CD4-positive, alpha-beta T cell treated with Interleukin-12 subunit alpha and Interleukin-12 subunit beta, for 1 hour (primary cell): ENCODE measurements at places on chromosomes 2 and 18.

DNA sequence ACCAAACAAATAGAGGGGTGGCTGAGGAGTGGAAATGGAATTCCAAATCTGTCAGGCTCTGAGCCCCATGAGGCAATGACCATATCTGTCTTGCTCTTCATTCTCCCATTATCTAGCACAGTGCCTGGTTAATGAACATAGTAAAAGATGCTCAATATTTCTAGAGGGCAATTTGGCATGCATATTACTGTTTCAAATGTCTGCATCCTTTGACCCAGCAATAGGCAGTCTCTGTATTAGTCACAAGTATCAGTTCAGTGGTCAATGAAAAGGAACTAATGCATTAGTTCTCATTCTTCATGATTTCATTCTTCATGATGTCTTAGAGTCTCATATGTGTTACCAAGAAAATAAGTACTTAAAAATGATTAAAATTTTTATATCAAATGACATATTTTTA is 28.4 kb upstream of the MALL start:
- DNase-seq = no peak

GRCh38 chr2:35114765-35115164 is 1240.8 kb upstream of the CRIM1 start:
- no peak for DNase-seq

GRCh38 chr2:58476556-58476955 is 235.4 kb upstream of the FANCL start:
- DNase-seq = no peak

DNA sequence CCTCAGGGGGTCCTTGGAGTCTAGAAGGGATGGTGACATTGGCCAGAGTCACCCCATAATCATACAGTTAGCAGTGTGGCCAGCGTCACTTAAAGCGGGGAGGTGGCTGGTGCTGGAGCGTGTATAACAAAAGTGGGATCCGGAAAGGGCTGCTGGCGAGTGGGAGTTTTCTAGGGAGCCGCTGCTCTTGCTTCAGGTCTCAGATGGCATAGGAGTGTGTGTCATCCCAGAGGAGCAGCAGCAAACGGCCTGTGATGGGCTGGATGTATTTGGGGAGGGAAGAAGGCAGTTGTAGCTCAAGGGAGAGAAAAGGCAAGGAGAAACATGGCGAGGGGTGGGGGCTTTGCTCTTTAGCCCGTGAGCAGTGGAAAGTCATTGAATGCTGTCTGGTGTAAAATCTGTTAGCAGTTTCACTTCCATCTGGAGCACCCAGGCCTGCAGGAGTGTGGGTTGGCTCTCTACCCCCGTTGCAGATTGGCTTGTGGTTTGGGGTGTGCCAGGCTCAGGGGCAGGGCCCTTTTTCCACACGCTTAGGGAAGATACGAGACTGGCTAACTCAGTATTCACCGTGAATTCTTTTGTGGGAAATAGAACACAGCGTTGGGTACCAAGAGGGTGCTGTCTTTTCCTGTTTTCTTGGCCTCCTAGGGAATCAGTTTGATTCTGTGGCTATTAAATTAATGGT is 120.5 kb downstream of the AGAP1 start:
- DNase-seq = no peak

- DNase-seq = no peak
These were observed 51.5 kb upstream of the B3GNT7 start for GRCh38 chr2:231343988-231344387.

DNA sequence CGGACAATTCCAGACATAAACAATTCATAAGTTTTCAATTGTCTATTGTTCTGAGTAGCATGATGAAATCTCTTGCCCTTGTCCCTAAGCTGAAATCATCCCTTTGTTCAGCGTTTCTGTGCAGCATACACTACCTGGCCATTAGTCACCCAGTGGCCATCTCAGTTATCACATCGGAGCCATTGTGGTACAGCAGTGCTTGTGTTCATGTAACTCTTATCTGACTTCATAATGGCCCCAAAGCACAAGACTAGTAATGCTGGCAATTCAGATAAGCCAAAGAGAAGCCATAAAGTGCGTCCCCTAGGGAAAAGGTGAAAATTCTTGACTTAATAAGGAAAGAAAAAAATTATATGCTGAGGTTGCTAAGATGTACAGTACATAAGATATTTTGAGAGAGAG is 127.2 kb downstream of the FHOD3 start:
- DNase-seq = no peak

GRCh38 chr2:174444761-174445160 is 42.1 kb downstream of the GPR155 start:
- no peak for DNase-seq

- no peak for DNase-seq
These were observed 9.4 kb downstream of the DYSF start for GRCh38 chr2:71462641-71463341.

DNA sequence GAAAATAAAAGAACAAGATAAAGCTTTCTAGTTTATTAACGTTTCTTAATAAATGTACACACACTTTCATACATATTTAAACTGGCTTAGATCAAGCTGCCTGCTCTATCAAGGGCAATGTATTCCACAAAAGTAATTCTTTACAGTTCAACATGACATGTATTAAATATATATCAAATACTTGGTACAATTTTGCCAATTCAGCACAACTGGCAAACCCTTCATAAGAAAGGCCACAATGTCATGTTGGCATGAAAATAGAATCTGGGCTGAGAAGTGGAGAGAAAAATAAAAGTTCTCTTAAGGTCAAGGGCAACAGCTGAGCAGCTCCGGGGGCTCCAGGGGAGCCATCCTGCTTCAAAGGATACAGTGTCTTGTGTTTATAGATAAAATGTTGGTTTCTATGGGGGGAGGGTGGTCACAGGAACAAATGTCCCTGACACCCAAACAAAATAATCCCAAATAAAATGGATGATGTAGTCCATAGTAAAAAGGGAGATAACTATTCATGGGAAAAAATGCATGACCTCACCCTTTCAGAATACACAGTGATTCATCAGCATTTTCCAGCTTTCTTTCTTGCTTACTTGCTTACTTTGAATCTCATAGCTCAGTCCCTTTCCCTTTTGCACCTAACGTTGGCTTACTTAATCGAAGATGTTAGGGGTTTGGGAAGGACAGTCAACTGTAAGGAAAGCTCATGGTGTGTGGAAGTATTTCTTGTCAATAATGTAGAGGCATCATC is 494.9 kb downstream of the NYAP2 start:
- no peak for DNase-seq

- no peak for DNase-seq
These were observed 294.2 kb downstream of the NDUFA10 start for GRCh38 chr2:239730897-239731296.

DNA sequence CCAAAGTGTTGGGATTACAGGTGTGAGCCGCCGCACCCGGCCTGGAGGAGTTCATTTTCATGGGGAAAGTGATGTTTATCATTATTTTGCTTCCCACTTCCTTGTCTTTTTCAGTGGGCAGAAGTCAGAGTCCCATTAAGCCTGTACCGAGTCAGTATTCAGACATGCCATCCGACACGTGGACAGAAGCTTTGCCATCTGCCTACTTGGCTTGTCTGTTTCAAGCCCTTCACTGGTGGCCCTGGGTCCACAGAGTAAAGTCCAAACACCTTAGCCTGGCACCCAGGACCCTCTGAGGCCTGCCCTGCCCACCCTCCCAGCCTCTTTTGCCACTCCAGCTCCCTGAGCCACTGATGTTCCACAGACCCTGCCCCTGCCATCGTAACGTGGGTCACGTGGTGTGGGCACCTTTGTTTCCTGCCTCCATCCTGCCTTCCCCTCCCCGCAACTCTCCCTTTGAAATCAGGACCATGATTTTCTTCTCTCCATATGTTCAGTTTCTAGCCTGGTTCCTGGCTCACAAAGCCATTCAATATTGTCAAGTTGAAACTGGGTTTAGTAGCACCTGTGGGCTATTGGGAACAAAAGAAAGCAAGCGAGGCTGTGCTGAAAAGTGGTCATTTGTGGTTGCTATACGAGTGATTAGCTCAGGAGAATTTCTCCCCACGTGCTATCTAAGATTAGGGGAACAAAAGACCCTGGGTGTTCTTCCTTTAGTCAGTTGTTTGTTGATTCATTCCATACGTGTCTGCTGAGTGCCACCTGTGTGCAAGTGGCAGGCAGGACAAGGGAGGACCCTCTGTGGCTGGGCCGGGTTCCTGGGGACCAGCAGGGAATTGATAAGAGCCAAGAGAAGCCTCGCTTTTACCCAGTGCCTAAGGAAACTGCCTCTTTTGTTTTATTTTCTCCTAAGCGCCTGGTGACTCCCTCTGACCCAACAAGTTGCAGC is 5.1 kb upstream of the ODC1 start:
- no peak for DNase-seq

DNA sequence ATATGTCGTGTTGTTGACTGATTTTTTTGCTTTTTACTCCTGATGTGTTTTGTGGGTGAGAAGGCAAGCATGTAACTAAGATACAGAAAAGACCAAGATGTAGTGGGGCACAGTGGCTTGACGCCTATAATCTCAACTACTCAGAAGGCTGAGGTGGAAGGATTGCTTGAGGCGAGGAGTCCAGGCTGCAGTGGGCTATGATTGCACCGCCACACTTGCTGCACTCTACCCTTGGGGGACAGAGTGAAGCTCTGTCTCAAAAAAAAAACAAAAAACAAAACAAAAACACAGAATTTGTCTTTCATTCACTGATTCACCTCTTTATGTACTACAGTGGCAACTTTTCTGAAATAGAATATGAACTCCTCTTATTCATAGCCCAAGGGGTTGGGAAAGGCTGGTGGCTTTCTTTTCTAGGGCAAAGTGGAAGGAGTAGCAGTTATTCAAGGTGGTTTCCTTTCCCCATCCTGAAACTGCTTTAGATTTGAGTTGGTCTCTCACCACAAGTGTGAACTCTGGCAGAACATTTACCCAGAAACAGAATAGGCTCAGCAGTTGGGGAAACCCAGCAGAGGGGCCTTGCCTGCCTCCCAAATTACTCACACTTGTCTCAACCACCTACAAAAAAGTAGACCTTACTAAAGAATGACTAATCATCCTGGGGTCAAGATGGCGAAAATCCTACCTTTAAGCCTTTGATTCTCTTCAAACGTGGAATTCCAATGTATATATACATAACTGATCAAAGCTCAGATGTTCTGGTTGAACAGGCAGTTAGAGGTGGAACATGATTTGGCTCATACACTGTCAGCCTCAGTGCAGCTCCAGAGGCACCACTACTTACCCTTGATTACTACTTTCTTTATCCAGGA is 6.5 kb downstream of the TANK start:
- peak; percentile 74 for DNase-seq

DNA sequence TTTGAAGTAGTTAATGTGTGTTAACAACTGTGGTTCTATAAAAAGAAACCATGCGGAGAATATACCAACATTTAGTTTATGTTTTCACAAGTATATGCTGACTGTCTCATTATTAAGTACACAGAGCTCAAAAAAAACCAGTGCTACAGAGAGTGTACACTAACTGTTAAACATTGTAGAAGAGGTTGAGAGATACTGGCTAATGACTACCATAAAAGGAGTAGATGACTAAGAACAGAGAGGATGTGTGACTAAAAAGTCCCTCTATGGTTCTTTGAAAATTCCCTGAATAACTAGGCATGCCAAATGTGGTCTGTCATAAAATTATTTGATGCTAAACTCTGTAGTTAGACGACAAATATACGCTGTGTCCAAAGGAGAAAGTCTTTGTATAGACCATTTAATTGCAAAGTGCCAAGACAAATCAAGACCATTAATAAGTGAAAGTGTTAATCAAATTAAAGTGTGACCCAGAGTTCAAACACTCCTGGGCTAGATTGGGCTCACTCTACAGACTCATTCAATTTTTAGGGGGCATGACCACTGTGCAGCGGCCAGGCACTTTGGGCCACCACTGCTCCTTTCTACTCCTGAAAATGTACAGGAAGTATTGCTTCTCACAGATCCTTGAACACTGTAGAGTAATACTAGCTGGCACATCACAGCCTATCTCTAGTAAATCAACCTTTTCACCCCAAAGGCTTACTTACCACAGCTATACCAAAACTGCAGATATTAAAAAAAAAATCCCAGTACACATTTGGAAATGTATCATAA is 45.1 kb upstream of the SERTAD2 start:
- DNase-seq = peak; percentile 13

GRCh38 chr2:9638532-9638931 is 7.7 kb upstream of the YWHAQ start:
- DNase-seq = no peak

- no peak for DNase-seq
These were observed 28.6 kb downstream of the PCBP1 start for GRCh38 chr2:70115646-70116442.
